NCI-H2081 (cell line): ENCODE measurements at places on chromosomes 5 and 9.

GRCh38 chr9:505741-506059, 291.0 kb downstream of the DOCK8 start:
- DNase-seq = no peak

- no peak for DNase-seq
Measured at GRCh38 chr9:37916471-37917312, 12.8 kb upstream of the SLC25A51 start.

DNA sequence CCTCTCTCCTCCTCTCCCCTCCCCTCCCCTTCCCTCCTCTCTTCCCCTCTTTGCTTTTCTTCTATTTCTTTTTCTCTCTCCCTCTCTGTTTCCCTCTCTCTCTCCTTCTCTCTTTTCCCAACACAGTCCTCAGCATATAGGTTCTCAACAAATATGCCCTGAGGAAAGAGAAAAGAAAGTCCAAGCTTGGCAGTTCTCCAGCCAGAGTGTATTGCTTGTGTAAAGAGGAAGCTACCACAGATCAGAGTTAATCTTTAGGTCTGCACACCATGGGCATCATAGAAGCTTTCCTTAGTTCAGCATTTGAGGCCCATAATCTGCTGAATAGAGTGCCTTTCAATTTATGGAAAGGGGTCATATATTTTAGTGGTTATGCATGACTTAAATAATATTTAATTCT, 382.8 kb upstream of the WWC1 start:
- no peak for DNase-seq

DNA sequence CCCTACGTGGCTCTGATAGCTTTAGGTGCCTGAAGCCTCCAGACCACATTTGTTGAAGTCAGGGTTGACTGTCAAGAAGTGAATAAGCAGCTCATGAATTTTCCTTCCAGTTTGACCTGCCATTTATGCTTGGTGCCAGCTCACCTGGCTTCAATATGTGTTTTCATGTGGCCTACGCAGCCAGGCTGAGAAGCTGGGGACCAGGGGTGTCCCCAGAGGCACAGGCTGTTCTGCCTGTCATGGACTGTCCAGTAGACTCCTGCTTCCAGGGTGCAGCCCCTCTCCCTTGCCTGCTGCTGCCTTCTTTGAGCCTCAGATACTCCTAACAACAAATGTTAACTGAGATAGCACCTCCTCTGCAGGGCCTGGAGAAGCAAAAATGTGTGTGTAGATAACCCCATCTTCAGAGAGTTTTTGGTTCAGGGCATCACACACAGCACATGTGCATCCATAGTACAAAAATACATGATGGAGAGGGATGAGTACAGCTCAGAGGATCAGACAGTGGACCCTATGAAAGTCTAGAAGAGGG, 5.8 kb downstream of the TNFAIP8 start:
- DNase-seq = no peak

GRCh38 chr5:58183078-58183785, 276.7 kb downstream of the PLK2 start:
- DNase-seq = no peak

- no peak for DNase-seq
Measured at GRCh38 chr9:93801120-93801519, 154.0 kb downstream of the BARX1 start.

DNA sequence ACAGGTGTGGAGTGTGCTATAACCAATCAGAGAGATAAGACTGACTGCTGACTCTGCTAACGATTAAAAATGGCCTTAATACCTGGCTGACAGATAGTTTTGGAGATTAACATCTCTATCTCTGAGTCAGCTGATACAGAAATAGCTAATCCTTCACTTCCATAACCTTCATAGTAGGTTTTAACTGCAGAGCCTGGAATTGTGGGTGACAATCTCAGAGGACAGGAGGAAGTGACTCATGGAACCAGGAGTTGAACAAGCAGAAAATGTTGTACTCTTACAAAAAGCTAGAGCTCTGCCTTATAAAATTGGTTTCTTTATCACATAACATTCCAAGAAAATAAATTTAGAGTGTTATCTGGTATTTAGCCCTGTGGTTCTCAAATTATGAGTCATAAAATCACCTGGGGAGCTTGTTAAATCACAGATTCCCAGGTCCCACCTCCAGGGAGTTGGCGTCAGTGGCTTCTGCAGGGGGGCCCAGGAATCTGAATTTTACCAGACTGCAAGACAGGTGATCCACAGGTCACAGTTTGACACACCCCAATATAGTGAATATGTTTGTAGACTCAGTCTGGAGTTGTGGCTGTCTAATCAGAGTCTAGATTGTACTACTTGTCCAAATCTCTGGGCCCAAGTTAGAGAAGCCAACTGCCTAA, 44.4 kb upstream of the AFAP1L1 start:
- no peak for DNase-seq

DNA sequence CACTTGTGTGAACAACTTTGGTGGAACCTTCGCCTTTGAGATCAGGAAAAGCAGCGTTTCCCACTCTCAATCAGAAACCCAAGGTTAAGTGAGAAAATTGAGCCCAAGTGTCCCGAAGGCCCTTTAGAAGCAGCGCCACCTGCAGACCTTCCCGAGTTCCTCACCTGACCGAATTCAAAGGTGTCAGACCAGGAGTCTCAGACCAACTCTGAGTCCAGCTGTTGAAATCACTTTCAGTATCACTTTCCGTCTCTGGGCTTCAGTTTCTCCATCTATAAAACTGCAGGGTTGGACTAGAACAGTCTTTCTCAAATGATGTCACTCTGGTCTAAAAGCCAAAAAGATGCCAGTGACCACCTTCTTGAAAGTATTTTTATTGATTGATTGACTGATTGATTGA, 31.7 kb upstream of the GRHPR start:
- DNase-seq = no peak

DNA sequence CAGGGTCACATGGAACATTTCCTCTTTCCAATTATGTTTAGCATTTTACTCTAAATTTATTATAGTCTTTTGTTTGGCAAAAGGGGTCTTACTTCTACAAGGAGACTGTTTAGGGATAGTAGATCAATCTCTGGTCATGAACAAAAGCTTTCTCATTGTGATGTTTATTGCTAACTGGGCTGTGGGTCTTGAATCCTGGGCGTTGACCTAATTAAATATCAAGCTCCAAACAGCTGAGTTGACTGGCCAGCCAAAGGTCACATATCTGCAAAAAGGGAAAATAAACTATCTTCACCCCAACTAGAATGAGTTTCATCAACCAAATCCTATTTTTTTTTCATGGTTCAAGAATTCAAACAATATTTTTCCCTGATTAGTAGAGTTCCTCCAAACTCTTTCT, 245.4 kb upstream of the TUT7 start:
- DNase-seq = no peak

GRCh38 chr5:146706321-146706972, 172.1 kb downstream of the PPP2R2B start:
- no peak for DNase-seq

DNA sequence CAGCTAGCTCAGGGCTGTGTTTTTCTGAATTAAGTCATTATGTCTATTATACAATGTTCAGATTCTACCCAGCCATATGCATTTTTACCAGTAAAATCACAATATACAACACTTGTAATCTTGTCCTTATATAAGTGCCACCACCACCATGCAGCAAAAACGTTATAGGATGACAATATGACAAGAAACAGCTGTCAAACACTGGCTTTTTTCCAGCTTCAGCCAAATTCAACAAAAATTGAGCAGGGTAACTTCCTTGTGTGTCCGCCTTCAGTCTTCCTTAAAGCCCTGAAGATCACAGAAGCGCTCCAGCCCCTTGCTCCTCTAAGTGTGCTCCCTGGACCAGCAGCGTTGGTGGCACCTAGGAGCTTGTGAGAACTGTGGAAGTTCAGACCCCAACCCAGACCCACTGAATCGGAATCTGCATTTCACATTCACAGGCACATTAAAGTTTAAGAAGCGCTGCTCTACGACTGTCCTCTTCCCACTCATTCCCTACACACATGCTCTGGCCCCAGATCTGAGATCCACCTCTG, 111.8 kb downstream of the LHFPL2 start:
- no peak for DNase-seq

GRCh38 chr5:93017849-93018248, 563.2 kb downstream of the NR2F1-AS1 start:
- no peak for DNase-seq

GRCh38 chr5:31078956-31079355, 114.5 kb upstream of the CDH6 start:
- DNase-seq = no peak

DNA sequence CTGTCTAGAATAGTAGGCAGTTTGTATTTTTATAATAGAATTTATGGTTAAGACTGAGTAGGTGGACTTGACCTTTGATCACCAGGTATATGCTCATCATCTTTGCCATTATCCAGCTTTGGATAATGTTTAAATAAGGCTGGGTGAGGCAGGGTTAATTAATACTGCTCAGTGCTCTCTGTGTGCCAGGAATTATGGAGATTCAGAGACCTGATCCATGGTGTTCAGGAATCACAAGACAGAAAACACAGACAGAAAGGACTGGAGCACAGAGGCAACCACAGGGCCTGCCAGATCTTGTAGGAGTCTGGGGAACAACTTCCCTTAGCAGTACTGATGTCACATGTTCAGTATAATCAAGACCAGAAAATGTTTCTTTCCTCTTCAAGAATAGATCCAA, 186.3 kb upstream of the ADCY2 start:
- DNase-seq = peak; percentile 88
